Activated naive CD8-positive, alpha-beta T cell treated with anti-CD3 and anti-CD28 coated beads, Interleukin-2, amount 10 ng/mL, durations not matched to agents 7 days and 5 days (primary cell): ENCODE measurements at places on chromosomes 5 and 9. TPM values are rescaled to one million over a fixed set of nuclear protein-coding genes. Genes with fewer than 3 reads are reported as not detected.

CERCAM gene
- 3.5 TPM for total RNA-seq

GRCh38 chr5:72465601-72466563 is 41.3 kb downstream of the ZNF366 start:
- peaks cover 8% of the 10 kb centered on the region for H3K27me3 ChIP-seq
- H3K4me3 ChIP-seq = no peak overlapping the region
- no peaks in the 10 kb centered on the region for H3K36me3 ChIP-seq

DNA sequence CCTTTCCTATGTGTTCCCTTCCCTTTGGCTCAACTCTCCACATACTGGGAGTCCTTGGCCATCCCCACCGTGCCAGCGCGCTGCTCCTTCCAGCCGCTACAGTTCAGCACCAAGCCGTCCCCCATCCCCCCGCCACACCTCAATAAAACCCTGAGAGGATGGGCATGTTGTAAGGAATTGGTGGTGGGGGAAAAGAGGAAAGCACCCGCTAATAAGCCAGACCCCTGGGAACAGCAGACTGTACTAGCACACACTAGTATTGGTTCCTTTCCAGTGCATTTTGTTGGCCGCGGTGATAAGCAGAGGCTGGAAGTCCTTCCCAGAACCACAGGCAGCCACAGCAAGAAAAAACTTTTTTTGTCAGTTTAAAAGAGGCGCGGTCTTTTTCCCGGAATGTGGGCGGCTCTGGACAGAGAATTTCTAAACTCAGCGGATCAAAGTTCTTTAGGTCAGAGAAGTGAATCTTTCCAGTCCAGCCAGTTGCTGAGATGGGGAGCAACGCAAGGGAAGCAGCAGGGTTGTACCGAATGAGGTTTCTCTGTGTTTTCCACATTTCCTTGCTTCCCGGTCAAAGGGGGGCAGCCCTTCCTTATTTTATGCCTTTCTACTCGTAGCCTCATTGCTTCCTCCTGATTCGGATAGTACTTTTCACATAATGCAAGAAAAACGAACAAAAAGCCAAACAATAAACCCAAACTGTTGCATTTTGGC is 2.1 kb downstream of the CHSY3 start:
- H3K4me3 ChIP-seq = peak overlapping the region; percentile 73
- H3K4me1 ChIP-seq = peaks cover 8% of the 10 kb centered on the region
- DNase-seq = no peak
- H3K36me3 ChIP-seq = no peaks in the 10 kb centered on the region
- no peak overlapping the region for H3K27ac ChIP-seq

- DNase-seq = no peak
- H3K27me3 ChIP-seq = no peaks in the 10 kb centered on the region
- H3K27ac ChIP-seq = no peak overlapping the region
- H3K36me3 ChIP-seq = peaks cover 26% of the 10 kb centered on the region
- H3K4me1 ChIP-seq = peaks cover 17% of the 10 kb centered on the region
These were observed 10.4 kb downstream of the BICD2 start for GRCh38 chr9:92754091-92754745.

DNA sequence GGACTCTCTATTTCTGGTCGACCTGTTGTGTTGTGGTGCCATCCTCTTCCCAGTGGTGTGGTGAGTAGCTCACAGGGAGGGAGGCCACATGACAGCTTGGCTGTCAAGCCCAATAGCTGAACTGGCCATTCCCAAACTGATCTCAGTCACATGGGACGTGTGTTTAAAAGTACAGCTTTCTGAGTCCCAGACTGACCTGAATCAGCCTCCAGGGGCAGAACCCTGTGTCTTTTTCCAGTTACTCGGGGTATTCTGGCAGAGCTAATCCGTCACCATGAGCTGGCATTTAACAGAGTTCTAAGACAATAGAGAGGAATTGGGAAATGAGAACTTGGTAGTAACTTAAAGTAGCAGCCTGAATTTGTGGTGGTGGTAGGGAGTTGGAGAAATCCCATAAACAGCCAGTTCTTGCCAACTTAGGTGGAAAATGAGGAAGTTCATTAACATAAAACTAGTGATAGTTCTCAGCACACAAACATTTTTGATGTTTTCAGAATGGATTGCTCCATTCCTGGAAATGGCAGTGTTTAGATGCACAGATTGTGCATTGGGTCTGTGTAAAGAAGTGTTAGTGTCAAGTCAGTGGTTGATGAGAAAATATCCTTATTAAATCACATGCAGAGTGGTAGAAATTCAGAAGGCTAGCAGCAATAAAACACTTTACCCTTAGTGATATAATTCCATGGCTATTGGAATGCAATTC is 50.9 kb downstream of the GPR107 start:
- H3K4me3 ChIP-seq = no peak overlapping the region
- no peak for DNase-seq
- peaks cover 11% of the 10 kb centered on the region for H3K4me1 ChIP-seq
- H3K27me3 ChIP-seq = no peaks in the 10 kb centered on the region

DNA sequence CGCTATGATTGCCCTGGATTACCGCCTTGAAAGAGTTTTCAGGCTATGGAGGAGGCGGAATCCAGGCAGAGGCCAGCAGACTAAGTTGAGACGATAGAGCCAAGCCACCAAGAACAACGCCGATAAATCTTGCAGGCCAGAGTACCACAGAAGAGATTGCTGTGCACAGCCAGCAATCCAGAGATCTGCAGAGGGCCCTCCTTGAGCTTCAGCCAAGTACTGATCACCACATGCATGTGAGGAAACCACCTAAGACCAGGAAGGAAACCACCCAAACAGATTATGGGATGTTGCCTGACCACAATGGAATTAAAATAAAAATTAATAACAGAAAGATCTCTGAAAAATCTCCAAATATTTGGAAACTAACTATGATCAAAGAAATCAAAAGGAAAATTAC is 74.9 kb downstream of the GCNT4 start:
- no peak overlapping the region for H3K4me3 ChIP-seq
- DNase-seq = no peak
- H3K27ac ChIP-seq = no peak overlapping the region
- H3K27me3 ChIP-seq = peaks cover 7% of the 10 kb centered on the region
- peaks cover 15% of the 10 kb centered on the region for H3K4me1 ChIP-seq

GNPDA1 gene
- total RNA-seq = 38.2 TPM

GRCh38 chr5:69343083-69343482 is 10.5 kb upstream of the CCDC125 start:
- H3K36me3 ChIP-seq = peaks cover 3% of the 10 kb centered on the region
- no peak for DNase-seq
- no peaks in the 10 kb centered on the region for H3K4me1 ChIP-seq
- H3K27me3 ChIP-seq = no peaks in the 10 kb centered on the region
- no peak overlapping the region for H3K27ac ChIP-seq
- H3K4me3 ChIP-seq = no peak overlapping the region

MZB1 gene
- 22.6 TPM for total RNA-seq

ADRA1B gene
- not detected for total RNA-seq

- H3K27me3 ChIP-seq = no peaks in the 10 kb centered on the region
- no peak overlapping the region for H3K27ac ChIP-seq
- H3K4me3 ChIP-seq = no peak overlapping the region
- DNase-seq = no peak
These were observed 29.9 kb downstream of the DPYSL3 start for GRCh38 chr5:147479949-147480348.

PPIC gene
- not detected for total RNA-seq

- no peaks in the 10 kb centered on the region for H3K4me1 ChIP-seq
- peaks cover 9% of the 10 kb centered on the region for H3K27me3 ChIP-seq
- H3K4me3 ChIP-seq = no peak overlapping the region
- no peak overlapping the region for H3K27ac ChIP-seq
These were observed 31.3 kb upstream of the DAP start for GRCh38 chr5:10792336-10792735.

DNA sequence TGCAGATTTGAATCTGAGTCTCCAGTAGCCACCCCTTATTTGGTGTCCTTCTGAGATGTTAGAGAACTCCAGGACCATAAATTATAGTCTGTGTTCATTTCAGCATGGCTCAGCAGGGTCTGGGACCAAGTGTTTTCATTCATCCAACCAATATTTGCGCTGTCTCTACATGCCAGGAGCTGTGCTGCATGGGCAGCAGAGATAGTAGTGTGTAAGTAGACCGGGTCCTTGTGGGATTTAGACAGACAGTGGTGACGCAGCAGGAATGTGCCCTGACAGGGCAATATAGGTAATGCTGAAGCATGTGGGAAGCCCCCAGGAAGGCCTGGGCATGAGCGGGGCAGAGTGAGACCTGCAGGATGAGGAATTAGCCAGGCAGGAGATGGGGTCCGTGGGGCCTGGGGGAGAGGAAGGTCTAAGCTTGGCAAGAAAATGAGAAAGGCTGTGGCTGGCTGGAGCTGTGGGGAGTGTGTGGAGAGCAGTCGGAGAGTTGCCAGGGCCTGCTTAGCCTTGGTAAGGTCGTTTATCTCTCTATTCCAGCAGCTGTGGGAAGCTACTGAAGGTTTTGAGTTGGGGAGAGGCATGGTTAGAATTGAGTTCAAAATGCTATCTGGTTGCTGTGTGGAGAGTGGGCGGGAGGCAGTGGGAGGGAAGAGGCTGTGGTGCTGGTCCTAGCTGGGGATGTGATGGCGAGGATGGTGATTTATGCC is 16.8 kb downstream of the STXBP1 start:
- no peak overlapping the region for H3K27ac ChIP-seq
- H3K4me1 ChIP-seq = peaks cover under 1% of the 10 kb centered on the region
- no peak overlapping the region for H3K4me3 ChIP-seq
- H3K27me3 ChIP-seq = peaks cover 3% of the 10 kb centered on the region
- no peak for DNase-seq

NR2F1 gene
- total RNA-seq = not detected

DNA sequence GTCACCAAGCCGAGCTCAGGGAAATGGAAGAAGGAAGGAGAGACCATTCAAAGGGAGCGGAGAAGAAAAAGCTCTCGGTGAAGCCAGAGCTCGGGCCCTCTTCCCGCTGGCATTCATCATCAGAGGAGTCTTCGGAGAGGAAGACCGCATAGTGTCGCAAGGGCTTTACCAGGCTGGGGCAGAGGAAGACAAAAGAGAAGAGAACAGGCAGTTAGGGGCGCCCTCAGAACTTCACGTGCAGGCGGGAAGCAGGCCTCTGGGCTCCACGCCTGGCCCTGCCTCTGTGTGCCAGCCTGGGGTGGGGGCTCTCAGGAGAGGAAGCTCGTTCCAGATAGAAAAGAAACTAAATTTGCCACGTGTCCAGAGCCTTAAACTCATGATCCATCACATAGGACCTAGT is 31.7 kb downstream of the CRB2 start:
- H3K27ac ChIP-seq = no peak overlapping the region
- no peaks in the 10 kb centered on the region for H3K36me3 ChIP-seq
- H3K4me1 ChIP-seq = peaks cover 3% of the 10 kb centered on the region
- DNase-seq = no peak

DNA sequence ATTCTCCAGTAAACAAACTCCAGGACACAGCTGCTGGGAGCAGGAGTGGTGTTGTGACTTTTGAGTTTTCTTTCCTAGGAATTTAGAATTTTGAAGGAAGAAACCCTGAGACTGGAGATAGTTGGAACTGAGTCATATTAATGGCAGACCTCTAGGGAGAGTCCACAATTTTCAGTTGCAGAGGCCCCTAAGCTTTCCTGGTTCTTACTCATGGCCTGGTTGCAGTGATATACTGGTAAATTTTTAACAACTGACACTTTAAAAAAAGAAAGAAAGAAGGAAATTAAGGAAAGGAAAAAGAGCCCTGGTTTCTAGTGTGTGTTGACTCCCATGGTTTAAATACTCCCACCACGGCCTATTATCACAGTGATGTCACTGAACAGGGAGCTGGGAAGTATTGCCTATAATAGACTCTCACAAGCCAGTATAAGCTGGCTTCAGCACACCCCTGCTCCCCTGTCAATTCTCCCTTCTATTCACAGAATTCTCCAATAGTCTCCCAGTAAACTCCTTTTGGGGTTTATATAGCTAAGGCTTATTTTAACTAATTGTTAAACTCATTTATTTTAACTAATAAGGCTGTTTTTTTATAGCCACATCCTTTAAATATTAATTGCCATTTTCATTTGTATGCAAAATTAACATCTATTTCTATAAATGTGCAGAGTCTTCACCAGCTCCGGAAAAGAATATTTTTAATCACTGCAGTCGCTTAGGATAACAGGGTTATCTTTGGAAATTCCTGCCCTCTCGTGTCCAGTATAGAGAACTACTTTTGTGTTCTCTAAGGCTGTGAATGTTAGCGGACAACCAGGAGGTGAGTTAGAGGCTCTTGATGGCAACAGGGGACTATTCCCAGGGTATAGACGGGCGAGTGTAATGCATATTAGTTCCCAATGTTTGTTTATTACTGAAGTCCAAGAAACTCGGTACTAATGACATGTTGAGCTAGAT is 59.7 kb downstream of the GGTA1 start:
- H3K27ac ChIP-seq = no peak overlapping the region
- peaks cover 25% of the 10 kb centered on the region for H3K27me3 ChIP-seq
- H3K36me3 ChIP-seq = no peaks in the 10 kb centered on the region

- H3K27ac ChIP-seq = peak overlapping the region; percentile 100
- peaks cover 46% of the 10 kb centered on the region for H3K36me3 ChIP-seq
- peaks cover 35% of the 10 kb centered on the region for H3K4me1 ChIP-seq
- H3K27me3 ChIP-seq = no peaks in the 10 kb centered on the region
These were observed 1.8 kb downstream of the FEM1C start for GRCh38 chr5:115542651-115543364.

- no peaks in the 10 kb centered on the region for H3K4me1 ChIP-seq
- no peak for DNase-seq
- H3K36me3 ChIP-seq = no peaks in the 10 kb centered on the region
- H3K4me3 ChIP-seq = no peak overlapping the region
These were observed 2.1 kb downstream of the FAM81B start for GRCh38 chr5:95393279-95393678.

BNC2 gene
- not detected for total RNA-seq

DNA sequence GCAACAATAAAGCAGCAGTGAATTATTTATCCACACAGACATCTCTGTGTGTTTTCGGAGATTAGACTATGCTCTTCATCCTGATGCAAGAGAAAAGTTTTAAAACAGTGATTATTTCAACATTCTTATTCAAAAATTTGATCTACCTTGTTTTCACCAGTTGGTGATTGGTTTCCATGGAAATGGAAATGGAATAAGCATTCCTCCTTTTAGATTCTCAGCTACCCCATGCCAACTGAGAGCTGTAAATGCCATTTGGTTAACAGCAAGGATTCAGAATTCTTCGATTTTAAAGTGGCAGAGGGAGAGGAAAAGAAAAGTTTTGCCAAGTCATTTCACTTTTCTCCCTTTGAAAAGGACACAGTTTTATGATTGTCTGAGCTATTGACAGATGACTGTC is 154.7 kb downstream of the PCSK5 start:
- H3K4me3 ChIP-seq = no peak overlapping the region
- DNase-seq = no peak
- no peaks in the 10 kb centered on the region for H3K4me1 ChIP-seq
- H3K27me3 ChIP-seq = no peaks in the 10 kb centered on the region
- peaks cover 7% of the 10 kb centered on the region for H3K36me3 ChIP-seq
- H3K27ac ChIP-seq = no peak overlapping the region

- H3K27me3 ChIP-seq = peaks cover 20% of the 10 kb centered on the region
- peaks cover 15% of the 10 kb centered on the region for H3K4me1 ChIP-seq
- H3K4me3 ChIP-seq = peak overlapping the region; percentile 87
These were observed 247.7 kb upstream of the ANKRD55 start for GRCh38 chr5:56480705-56481427.

IRX1 gene
- not detected for total RNA-seq

PHF24 gene
- not detected for total RNA-seq
